RWPE2 (cell line): ENCODE measurements at places on chromosomes 6 and 20.

- DNase-seq: no peak
These were observed 176.6 kb upstream of the PTPRK start for GRCh38 chr6:128696691-128697689.

GRCh38 chr6:34897716-34898115 lies 8.7 kb downstream of the ANKS1A start:
- DNase-seq: no peak

DNA sequence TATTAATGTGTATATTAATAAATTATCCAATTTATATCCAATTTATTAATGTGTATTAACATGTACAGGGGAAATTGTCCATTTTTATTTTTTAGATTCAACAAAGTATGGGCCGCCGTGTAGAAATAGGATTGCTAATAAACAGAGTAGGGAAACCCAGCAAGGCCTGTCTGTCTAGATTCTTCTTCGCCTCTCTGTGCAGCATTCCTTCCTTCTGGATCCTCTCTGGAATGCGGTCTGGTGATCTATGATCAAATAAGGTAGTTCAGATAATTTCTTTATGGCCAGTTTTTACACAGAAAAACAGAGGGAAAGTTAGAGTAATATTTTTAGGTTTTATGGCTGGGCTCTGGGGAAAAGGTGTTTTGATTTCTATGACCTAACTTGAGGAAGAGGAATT lies 19.9 kb upstream of the HFE start:
- DNase-seq: no peak

DNA sequence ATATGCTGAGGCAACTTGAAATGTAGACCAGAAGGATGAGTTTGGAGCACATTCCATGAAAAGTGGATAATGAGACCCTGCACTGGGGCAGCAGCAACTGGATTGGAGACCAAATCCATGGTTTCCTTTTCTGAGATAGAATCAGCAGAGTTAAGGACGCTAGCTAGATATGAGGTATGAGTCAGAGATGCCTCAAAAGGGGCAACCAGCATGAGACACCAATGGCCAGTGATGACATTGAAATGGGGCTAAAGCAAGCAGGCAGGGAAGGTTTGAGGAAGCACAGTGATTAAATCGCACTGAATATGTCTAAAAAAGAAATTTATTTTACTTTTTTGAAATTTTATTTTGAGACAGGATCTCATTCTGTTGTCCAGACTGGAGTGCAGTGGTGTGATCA lies 802.4 kb downstream of the TFAP2A start:
- no peak for DNase-seq

DNA sequence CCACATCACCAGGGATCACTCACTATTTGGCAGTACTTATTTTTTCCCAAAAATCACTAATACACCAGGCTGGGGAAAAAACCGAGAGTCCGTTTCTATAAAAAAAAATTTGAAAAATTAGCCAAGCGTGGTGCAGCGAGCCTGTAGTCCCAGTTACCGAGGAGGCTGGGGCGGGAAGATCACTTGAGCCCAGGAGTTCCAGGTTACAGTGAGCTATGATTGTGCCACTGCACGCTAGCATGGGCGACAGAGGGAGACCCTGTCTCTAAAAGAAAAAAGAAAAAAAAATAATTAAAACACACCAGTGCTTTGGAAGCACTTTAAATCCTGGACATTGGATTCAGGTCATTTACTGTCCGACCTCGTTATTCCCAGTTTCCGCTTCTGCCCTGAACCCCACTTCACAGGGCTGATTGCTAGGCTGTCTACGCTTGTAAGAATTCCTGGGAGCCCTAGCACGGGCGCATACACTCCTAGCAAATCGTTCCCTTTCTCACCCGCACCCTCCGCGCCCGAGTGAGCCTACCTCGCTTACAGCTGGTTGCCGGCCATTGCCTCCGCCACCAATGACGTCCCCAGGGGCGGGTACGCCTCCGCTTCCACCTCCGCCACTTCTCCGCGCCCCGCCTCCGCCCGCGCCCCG lies at the start of gene TPMT:
Gene TPMT (minus strand): TSS at position 571 of the 643 bp plus-strand sequence. CDS start 5,950 bp downstream, outside the sequence.
- no peak for DNase-seq

- no peak for DNase-seq
These were observed 18.9 kb downstream of the BCAS4 start for GRCh38 chr20:50813801-50814200.

GRCh38 chr20:3115190-3116107 lies 30.9 kb upstream of the AVP start:
- no peak for DNase-seq

GRCh38 chr6:116405138-116405537 lies 34.4 kb downstream of the DSE start:
- no peak for DNase-seq
